ENCODE measurements at places on chromosomes 5 and 9.

DNA sequence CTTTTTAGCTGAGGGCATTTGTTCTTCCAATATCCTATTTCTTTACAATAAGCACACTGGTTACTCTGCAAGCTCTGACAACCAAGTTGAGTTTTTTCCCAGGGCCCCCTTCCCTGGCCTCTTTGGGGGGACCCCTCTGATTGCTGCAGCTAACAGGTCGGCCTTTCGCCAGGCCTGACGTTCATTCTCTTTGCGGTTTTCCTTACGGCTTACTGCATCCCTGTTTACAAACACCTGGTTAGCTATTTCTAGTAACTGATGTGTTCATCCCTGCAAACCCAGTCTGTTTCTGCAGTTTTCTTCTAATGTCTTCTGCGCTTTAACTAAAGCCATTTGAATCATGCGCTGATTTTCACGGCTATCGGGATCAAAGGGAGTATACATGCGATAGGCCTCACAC, 37.5 kb upstream of the PPP1R26 start:
- no peaks in the 10 kb centered on the region for H3K4me1 ChIP-seq
- no peaks in the 10 kb centered on the region for H3K36me3 ChIP-seq
- H3K4me3 ChIP-seq: no peak overlapping the region
- no peak overlapping the region for H3K27ac ChIP-seq

GRCh38 chr9:101311758-101312420, 72.9 kb downstream of the BAAT start:
- H3K4me1 ChIP-seq: no peaks in the 10 kb centered on the region
- H3K36me3 ChIP-seq: no peaks in the 10 kb centered on the region
- H3K4me3 ChIP-seq: no peak overlapping the region
- H3K27ac ChIP-seq: no peak overlapping the region
- peaks cover 17% of the 10 kb centered on the region for H3K27me3 ChIP-seq

DNA sequence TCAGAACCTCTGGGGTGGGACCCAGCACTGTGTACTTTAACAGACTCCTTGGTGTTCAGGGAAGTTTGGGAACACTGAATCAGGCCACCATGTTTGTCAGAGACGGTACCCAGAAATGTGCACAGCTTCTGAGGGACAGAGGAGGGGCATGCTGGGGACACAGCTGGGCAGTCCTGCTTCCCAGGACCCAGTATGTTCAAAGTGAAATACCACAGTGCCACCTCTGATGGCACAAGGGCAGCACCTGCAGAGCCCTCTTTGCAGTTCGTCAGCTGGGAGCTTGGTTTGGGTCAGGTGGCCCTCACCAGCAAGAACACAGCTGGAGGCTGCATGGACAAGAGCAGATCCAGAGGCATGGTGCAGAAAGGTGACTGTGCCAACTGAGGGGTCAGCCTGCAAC, 51.2 kb downstream of the NDST1 start:
- H3K36me3 ChIP-seq: peaks cover 39% of the 10 kb centered on the region
- no peak for DNase-seq
- no peaks in the 10 kb centered on the region for H3K27me3 ChIP-seq
- H3K4me1 ChIP-seq: peaks cover 20% of the 10 kb centered on the region

- H3K4me3 ChIP-seq: no peak overlapping the region
- no peak for DNase-seq
- no peak overlapping the region for H3K27ac ChIP-seq
- no peaks in the 10 kb centered on the region for H3K4me1 ChIP-seq
- no peaks in the 10 kb centered on the region for H3K27me3 ChIP-seq
Observed at GRCh38 chr9:27476870-27477515, 47.1 kb upstream of the IFNK start.

DNA sequence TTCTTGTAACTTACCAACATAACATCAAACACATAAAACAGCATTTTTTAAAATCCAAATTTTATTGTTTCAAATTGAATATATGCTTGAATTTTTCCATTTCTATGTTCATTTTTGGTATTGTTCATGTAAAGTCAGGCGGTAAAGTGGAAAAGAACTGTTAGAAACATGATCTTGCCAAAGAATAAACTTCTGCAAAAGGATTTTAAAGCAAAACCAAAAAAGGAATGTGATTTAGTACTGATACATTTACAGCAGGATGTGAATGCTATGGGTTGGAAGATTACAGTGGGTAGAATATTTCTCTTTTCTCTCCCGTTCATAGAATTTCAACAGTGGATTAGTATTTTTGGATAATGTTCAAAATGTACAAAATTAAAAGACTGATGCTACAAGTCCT, 277.2 kb upstream of the MPDZ start:
- DNase-seq: no peak
- no peaks in the 10 kb centered on the region for H3K4me1 ChIP-seq
- no peaks in the 10 kb centered on the region for H3K36me3 ChIP-seq
- no peak overlapping the region for H3K27ac ChIP-seq
- no peaks in the 10 kb centered on the region for H3K27me3 ChIP-seq

- H3K4me3 ChIP-seq: peak overlapping the region; percentile 90
- H3K27ac ChIP-seq: peak overlapping the region; percentile 30
- H3K4me1 ChIP-seq: peaks cover 30% of the 10 kb centered on the region
- peaks cover 50% of the 10 kb centered on the region for H3K36me3 ChIP-seq
Observed at GRCh38 chr9:127897193-127897692, 2.2 kb downstream of the ST6GALNAC6 start.

GRCh38 chr9:108259917-108260675, 595.7 kb downstream of the ACTL7B start:
- no peaks in the 10 kb centered on the region for H3K36me3 ChIP-seq
- H3K27ac ChIP-seq: no peak overlapping the region
- H3K4me1 ChIP-seq: no peaks in the 10 kb centered on the region

DNA sequence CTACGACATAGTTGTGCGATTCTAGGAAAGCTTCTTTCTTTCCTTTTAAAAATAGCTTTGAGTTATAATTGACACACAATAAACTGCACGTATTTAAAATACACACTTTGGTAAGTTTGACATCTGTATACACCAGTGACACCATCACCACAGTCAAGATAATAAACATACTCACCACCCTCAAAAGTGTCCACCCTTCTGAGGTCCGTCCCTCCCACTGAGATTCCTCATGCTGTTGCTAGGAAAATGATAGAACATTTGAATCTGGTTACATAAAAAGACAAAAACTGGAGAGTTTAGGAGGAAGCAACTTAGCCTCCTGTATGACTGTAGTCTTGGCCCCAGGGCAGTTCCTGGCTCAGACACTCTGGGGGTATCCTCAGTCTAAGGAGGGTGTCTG, 17.2 kb downstream of the S100Z start:
- no peak for DNase-seq
- no peaks in the 10 kb centered on the region for H3K36me3 ChIP-seq
- H3K4me3 ChIP-seq: no peak overlapping the region
- no peak overlapping the region for H3K27ac ChIP-seq
- H3K4me1 ChIP-seq: no peaks in the 10 kb centered on the region

DNA sequence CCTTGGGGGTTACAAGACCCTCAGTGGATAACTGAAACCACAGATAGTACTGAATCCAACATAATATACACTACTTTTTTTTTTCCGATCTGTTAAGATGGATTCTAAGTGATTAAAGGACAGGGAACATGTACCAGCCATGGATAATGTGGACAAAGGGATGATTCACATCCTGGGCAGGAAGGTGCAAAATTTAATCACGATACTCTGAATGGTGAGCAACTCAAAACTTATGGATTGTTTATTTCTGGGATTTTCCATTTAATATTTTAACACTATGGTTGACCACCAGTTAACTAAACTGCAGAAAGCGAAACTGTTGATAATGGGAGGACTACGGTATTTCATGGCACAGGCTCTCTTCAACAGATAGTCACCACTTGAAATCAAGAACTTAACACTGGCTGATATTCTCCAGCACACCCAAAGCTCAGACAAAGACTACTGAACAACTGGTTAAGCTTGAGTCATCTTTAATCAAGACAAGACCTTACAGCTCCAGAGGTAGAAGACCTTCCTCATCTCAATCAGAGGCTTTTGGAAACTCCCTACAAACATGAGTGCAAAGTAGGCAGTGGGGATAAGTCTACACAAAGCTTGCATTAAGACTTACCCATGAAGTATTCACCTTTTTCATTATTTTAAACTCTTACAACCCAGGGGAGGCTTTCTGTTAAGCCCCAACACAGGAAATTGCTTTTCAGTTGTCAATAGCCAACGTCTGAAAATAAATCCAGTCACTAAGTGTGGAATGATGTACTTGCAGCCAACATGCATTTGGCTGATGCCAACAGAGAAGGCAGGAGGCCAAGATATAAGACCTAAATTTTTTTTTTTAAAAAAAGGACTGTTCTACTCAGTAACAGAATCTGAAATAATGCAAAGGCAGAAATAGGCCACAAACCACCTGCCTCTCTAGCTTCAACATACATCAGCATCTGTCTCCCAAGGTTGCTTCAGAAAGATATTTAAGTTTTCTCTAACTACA, 78.7 kb downstream of the ELAVL2 start:
- peak; percentile 6 for DNase-seq
- no peak overlapping the region for H3K27ac ChIP-seq
- no peaks in the 10 kb centered on the region for H3K27me3 ChIP-seq
- no peaks in the 10 kb centered on the region for H3K36me3 ChIP-seq
- H3K4me1 ChIP-seq: no peaks in the 10 kb centered on the region

DNA sequence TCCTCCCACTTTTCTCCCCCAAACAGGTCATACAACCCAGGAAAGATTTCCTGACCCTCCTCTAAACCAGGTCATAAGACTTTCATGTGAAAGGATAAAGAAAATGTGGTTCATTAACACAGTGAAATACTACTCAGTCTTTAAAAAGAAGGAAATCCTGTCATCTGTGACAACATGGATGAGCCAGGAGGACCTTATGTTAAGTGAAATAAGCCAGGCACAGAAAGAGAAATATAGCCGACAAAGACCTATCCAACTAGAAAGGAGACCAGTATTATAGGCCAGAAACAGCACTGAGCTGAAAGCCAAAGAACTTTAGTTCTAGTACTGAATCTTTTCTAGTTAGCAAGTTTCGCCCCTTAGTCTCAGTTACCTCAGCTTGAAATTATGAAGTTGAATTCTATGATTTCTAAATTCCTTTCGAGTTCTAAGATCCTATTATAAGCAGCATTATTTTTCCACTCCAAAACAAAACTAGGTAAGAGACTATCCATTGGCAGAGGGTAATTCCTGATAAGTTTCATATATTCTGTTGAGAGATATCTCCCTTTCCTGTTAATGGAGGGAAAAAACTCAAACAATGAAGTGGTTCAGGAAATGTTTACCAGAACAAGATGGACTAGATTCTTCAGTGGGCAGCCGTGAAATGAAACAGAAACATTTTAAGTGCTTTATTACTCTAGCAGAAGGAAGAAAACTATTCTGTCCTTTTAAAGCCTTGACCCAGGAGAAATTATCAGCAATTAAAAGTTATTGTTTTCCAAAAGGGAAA, 42.5 kb downstream of the GNA14 start:
- no peaks in the 10 kb centered on the region for H3K36me3 ChIP-seq
- H3K27me3 ChIP-seq: no peaks in the 10 kb centered on the region
- H3K4me3 ChIP-seq: no peak overlapping the region
- no peak overlapping the region for H3K27ac ChIP-seq
- no peaks in the 10 kb centered on the region for H3K4me1 ChIP-seq

- no peaks in the 10 kb centered on the region for H3K27me3 ChIP-seq
- no peak overlapping the region for H3K4me3 ChIP-seq
Observed at GRCh38 chr9:2307480-2307879, 292.3 kb downstream of the SMARCA2 start.

GRCh38 chr9:134676361-134676760, 34.8 kb downstream of the COL5A1 start:
- peaks cover 31% of the 10 kb centered on the region for H3K4me1 ChIP-seq
- no peak for DNase-seq
- no peak overlapping the region for H3K4me3 ChIP-seq
- H3K27me3 ChIP-seq: no peaks in the 10 kb centered on the region
- H3K36me3 ChIP-seq: peaks cover 5% of the 10 kb centered on the region
- H3K27ac ChIP-seq: no peak overlapping the region

DNA sequence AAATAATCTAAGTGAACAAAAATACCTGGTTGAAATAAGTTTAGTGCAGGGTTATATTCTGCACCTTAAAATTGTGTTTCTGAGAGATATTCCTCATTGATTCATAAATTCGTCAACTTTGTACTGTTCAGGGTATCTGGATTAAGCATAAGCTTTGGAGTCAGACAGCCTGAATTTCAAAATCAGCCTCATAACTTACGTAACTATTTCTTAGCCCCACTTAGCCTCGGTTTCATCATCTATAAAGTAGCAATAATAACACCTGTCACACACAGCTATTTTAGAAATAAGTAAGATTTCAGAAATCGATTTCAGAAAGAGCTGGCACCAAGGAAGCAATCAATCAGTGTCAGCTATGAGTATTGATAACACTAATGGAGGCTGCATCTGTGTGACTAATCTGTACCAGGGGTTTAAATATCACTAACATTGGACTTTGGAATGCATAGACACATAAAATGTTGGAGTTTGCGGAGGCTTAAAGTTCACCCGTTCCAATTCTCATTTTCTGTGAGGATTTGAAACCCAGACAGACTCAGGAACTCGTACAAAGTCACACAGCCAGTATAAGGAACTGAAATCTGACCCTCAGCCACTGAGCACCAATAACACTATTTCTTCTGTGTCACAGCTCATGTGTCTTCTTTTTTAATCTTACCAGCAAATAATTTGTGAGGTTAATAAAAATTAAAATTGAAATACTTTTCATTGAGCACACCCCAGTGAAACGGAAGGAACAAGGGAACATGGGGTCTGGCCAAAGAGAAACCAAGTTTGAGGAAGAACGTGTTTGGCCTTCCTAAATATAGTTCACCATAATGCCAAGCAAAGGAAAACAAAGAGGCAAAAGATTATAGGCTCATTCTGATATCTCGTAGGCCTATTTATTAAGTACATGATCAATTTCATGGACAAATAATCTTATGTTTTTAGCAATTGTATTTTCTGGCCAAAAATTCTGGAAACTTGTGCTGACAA, 194.4 kb upstream of the PTGER4 start:
- no peak overlapping the region for H3K27ac ChIP-seq
- no peaks in the 10 kb centered on the region for H3K4me1 ChIP-seq
- H3K27me3 ChIP-seq: no peaks in the 10 kb centered on the region
- no peak for DNase-seq
- H3K36me3 ChIP-seq: no peaks in the 10 kb centered on the region

DNA sequence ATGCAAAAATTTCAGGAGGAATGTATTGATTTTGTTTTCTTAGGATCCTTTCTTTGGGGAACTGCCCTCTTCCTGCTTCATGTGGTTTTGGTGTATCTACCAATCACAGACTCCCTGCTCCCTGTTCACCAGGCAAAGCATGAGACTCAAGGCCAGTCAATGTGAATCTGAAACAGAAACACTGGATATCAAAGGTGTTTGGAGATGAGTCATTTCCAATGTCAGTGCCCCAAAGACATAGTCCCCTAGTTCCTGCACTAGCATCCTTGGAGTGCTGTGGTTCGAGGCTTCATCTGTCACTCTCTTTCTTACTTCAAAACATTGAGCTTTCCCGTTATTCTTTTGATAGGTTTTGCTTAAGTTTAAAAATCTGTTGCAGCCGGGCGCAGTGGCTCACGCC, 8.1 kb downstream of the PPP3R2 start:
- no peaks in the 10 kb centered on the region for H3K36me3 ChIP-seq
- H3K27ac ChIP-seq: no peak overlapping the region
- no peak for DNase-seq
- no peaks in the 10 kb centered on the region for H3K4me1 ChIP-seq
- H3K27me3 ChIP-seq: no peaks in the 10 kb centered on the region
- H3K4me3 ChIP-seq: no peak overlapping the region

- peak overlapping the region; percentile 40 for H3K4me3 ChIP-seq
- no peaks in the 10 kb centered on the region for H3K27me3 ChIP-seq
- peak overlapping the region; percentile 99 for H3K27ac ChIP-seq
- H3K36me3 ChIP-seq: no peaks in the 10 kb centered on the region
- peaks cover 4% of the 10 kb centered on the region for H3K4me1 ChIP-seq
- peak; percentile 78 for DNase-seq
Observed at GRCh38 chr5:111453747-111454146, 58.6 kb downstream of the STARD4 start.

- no peaks in the 10 kb centered on the region for H3K36me3 ChIP-seq
- DNase-seq: no peak
- no peak overlapping the region for H3K27ac ChIP-seq
- no peak overlapping the region for H3K4me3 ChIP-seq
Observed at GRCh38 chr9:116451500-116452115, 235.5 kb upstream of the TRIM32 start.
